Fibroblast of skin of right quadriceps (primary cell): ENCODE measurements at places on chromosomes 5 and 9.

- DNase-seq = no peak
These were observed 1086.9 kb upstream of the CDH6 start for GRCh38 chr5:30106596-30106995.

GRCh38 chr5:149886060-149886459, 58.5 kb downstream of the PDE6A start:
- DNase-seq = peak; percentile 4

- no peak for DNase-seq
These were observed 60.8 kb downstream of the RFK start for GRCh38 chr9:76333388-76333787.

DNA sequence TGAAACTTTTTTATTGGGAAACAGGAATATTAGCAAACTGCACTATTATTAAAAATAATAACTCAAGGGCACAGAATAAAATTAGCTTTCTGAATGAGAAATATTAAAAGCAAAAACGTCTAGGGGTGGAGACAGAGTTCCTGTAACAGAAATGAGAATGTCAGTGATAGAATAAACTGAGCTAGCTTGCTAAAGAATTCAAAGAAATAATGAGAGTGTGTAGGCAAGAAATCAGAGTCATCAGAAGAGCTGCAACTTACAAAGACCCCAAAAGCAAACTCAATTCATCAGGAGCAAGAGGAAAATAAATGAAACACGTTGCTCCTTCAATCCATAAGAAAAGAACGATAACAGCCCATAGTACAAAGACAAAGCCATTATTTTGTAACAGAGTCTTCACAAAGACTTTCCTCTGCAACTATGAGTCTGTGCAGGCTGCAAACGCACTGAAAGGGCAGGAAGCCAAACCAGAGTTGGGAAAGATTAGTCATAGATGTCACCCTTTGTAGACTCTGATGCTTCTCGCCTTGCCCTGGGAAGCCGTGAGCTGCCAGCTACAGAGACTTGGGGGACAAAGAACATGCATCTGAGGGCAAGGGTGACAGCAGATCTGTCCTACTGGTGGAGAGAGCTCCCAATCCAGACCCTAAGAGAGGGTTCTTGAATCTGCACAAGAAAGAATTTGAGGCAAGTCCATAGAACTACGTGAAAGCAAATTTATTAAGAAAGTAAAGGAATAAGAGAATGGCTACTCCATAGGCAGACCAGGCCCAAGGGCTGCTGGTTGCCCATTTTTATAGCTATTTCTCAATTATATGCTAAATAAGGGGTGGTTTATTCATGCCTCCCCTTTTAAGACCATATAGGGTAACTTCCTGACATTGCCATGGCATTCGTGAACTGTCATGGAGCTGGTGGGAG, 40.8 kb downstream of the SHC3 start:
- DNase-seq = peak; percentile 96

- no peak for DNase-seq
These were observed 7.6 kb downstream of the SHB start for GRCh38 chr9:38061326-38061977.

DNA sequence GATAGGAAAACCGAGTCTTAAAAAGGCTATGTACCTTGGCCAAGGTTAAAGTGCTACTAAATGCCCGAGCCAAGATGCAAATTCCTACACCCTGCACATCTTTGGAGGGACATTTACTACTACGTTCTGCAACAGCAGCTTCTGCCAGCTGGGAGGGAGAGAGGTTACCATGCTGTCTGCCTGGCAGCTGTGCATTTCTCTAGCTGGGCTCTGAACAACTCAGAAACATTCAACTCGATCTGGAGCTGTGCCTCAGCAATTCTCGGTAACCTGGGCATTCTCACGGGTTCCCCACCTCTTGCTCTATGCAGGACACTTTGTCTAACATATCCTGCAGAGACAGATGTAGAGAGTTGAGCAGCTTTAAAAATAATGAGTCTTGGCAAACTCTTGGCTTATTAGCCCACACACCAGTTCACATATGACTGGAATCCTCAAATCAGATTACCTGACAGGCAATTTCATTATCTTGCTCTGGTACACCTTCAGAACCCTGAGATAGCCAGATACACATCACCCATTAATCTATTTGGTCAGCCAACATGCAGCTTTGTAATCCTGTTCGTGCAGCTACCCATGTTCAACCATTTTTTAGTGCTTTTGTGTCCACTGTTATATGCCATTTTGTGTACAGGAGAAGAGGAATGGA, 115.8 kb downstream of the EFNA5 start:
- DNase-seq = no peak

DNA sequence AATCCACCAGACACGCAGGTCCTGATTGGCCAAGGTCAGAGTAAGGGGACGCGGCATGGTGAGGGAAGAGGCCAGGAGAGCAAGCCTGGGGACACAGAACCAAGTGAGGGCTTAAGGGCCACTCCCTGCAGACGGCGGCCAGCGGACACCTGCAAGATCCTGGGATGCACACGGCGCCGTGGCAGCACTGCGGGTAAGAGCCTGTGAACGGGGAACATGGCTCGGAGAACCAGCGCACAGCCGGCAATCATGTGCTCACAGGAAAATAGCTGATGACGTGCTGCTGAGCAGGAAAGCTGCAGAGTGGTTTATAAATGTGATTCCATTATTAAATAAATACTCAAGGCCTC, 27.0 kb upstream of the NSMF start:
- DNase-seq = no peak

DNA sequence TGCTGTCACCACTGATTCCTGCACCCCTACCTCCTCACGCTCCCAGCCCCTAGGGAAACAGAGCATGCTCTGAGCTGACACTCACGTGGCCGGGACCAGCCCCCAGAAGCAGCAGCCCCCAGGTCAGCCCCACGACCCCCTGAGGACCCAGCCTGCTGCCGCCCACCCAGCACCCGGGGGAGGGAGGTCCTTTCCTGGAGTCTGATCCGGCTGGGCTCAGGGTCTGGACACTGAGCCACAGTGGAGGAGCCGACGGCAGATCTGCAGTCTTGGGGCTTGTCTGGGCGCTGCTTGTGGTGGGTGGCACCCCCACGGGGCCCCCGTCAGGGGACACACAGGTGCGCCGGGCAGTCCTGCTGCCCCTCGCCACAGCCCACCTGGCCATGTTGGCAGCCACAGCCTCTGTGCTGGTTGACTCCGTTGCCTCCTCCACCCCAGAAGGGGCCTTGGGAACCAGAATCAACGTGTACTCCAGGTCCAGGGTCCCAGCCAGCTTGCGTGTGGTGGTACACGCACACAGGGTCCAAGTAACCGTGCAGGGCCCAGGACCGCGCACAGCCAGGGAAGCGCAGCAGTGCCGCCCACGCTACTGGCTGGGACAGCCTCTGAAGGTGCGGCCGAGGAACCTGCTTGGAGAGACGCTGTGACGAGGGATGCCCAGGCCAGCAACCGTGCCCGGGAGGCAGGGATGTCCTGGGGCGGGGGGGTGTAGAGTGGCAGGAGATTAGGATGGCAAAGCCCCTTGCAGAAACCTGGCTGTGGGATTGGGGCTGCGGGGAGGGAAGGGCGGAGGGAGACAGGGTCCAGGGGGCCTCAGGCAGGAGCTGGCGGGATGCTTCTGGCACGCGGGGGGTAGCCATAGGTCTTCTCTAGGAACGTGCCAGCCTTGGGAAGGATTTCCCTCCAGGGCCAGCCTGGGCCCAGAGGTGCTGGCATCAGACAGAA, 3.5 kb downstream of the DNLZ start:
- DNase-seq = no peak

- no peak for DNase-seq
These were observed 1.2 kb upstream of the AGPAT2 start for GRCh38 chr9:136688274-136689107.

- no peak for DNase-seq
These were observed 117.7 kb downstream of the TARS1 start for GRCh38 chr5:33558489-33558888.

- no peak for DNase-seq
These were observed 2.9 kb upstream of the RBM22 start for GRCh38 chr5:150703762-150704161.

DNA sequence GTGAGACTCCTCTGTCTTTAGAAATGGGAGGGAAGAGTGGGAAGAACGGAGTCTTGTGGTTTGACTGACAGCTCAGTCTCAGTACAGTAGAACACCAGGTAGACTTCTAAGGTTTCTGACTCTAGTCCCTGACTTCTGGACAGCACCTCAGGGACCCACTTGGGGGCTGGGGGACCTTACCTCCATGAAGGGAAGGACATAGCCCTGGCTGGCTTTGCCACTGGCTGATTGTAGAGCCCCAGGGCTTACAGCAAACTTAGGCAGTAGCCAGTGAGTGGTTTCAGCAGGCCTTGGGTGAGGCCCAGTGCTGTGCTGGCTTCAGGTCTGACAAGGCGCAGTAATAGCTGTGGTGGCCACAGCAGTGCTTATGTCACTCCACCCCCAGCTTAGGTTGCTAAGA, 290.0 kb upstream of the PRR16 start:
- no peak for DNase-seq
